Caki2 (cell line): ENCODE measurements at places on chromosomes 3 and 15.
A peak's percentile ranks its signal among the peaks of the same experiment; 100 is the strongest.

DNA sequence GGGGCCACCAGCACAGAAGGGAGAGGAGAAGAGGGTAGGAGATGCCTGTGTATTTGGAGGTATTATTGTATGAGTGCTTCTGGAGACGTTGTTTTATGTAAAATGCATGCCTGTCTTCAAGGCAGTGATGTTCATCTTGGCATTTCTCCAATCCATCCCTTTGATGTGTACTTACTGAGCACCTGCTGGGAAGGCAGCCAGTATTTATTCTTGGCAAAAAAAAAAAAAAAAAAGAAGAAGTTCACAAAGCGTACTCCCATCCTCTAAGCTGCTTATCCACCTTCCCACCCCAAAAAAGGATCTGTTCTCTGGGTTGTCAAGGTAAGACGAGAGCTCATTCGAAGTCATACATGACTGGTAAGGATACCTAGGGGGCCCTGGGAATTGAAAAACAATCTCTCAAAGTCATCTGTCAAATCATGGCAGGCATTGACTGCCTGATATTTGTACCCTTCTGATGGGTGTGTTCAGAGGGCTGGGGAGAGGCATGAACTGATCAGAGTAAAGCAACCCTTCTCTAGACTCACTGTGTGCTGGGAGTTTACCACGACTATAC is 30.0 kb upstream of the SLC6A1 start:
- no peak for DNase-seq

DNA sequence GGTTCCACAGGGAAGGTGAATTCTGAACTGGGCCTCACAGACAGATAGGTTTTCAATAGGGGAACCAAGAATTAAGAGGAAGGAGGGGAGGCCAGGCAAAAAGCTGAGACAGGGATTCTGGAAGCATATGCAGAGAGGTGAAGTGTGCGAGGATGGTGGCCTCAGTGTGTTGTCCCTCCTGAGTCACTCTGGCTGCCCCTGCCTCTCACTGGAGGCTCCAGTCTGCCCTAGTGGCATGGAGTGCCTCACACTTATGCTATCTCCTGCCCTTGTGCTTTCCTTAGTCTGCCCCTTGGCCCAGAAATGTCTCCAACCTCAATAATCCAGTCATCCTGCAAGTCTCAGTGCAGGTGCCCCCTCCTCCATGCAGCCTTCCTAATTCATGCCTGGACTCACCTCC is 32.2 kb upstream of the RBP1 start:
- DNase-seq, result no peak

- peak; percentile 28 for DNase-seq
These were observed 18.3 kb upstream of the SEMA3F start for GRCh38 chr3:50136714-50137405.

DNA sequence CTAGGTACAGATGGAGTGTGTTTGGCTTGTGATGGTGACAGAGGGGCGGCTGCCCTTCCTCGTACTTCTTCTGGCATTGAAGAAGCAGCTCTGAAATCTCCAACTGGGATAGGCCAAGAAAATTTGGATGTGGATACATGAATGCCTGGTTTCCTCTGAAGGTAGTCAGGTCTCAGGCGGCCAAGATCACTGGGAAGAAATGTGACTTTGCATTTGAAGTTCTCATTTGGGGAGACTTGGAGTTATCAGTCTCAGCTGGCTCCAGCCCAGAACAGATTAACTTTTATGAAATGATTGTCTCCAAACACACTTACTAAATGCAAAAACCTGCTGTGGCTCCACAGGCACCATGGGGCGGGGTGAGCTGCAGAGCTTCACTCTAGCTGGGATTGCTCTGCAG is 215.9 kb downstream of the THSD4 start:
- DNase-seq, result no peak

DNA sequence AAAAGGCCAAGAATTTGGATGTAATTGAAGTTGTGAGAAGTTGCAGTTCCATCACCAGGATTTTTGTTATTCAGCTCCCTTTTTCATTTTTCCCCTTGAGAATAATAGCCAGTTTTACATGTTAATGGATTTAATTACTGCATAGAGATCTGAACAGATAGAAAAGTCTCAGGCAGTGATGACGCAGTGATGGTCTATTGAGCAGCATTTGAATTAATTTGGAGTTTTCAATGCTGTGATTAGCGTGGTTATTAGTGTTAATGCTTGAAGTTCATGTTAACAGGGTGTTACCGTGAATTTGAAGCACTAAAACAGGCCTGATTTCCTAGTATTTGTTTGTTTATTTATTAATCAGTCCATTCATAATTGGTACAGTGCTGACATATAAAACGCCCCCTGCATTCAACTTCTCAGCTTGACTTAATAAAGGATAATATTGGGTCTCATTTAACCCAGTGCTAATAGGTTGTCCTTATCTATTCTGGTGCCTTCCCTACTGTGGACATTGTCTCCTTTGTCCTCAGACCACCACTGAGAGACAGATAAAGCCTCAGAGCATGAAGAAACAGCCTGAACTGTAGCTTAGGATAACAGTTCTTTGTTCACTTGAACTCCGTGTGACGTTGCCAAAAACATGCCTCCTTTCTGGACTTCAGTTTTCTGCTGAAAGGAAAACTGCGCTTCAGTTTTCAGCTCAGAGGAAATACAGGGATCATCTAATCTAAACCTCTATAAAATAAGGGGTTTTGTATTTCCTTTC is 82.4 kb downstream of the RTP4 start:
- DNase-seq, result no peak

DNA sequence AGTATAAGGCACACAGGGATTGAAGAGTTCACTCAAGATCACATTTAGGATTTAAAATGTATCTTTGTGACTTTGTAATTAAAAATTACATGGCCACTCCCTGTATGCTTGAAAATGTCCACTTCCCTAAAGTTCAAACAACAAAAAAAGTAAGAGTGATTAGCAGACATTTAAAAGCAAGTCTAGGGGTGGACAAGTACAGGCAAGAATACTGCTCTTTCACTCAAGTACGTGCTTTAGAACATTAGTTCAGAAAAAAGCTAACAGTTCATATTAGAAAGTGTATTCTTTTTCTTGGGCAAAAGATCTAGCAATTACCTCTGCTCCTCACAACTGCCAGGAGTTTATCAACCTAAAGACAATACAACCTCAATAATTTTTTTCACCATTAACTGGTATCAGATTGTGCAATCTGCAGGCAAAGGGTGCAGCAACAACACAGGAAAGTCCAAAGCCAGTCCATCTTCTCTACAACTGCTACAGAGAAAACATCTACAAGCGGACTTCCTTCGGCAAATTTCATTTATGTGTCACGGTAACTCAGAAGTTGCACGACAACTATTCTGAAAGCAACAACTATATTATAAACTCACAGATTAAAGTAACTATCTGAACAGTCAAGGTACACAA is 18.1 kb downstream of the CHSY1 start:
- no peak for DNase-seq

GRCh38 chr3:177349384-177349783 is 152.1 kb upstream of the TBL1XR1 start:
- no peak for DNase-seq

- no peak for DNase-seq
These were observed 2.7 kb upstream of the DMXL2 start for GRCh38 chr15:51625236-51625635.

GRCh38 chr15:89307046-89307587 is 27.5 kb downstream of the POLG start:
- peak; percentile 45 for DNase-seq

- no peak for DNase-seq
These were observed 267.2 kb downstream of the MFSD1 start for GRCh38 chr3:159069091-159069490.

DNA sequence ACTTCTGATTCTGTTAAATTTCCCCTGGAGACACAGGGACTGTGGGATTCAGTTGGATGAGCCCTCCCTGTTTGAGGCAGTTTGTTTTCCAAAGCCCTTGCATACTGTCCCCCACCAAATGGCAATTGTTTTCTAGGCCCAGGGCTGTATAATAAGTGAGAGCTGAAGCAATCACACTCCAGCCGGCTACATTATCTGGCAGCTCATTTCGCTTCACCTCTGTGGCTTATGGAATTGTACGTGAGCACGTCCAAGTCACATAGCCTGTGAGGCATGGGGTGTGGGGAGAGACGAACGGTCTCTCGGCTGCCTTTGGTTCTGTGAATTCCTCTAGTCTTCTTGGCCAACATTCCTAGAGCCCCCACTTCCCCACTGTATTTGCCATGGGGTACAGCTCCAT is 10.7 kb downstream of the RBP2 start:
- no peak for DNase-seq

DNA sequence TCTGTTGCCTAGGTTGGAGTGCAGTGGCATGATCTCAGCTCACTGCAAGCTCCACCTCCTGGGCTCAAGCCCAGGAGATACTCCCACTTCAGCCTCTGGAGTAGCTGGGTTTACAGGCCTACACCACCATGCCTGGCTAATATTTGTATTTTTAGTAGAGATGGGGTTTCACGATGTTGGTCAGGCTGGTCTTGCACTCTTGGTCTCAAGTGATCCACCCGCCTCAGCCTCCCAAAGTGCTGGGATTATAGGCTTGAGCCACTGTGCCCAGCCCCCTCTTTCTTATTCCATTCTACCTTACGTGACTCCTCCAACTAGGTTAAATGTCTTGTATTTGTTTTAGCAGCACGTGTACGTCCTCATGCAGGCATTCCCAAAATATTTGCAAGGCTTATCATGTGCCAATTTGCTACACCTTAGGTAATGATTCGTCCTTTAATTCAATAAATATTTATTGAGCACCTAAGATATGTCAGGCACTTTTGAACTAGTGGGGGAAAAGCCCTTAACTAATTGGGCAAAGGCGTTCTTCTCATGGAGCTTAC is 14.9 kb upstream of the MAGI1 start:
- DNase-seq, result no peak

- no peak for DNase-seq
These were observed 88.5 kb downstream of the XXYLT1 start for GRCh38 chr3:195182470-195182795.

DNA sequence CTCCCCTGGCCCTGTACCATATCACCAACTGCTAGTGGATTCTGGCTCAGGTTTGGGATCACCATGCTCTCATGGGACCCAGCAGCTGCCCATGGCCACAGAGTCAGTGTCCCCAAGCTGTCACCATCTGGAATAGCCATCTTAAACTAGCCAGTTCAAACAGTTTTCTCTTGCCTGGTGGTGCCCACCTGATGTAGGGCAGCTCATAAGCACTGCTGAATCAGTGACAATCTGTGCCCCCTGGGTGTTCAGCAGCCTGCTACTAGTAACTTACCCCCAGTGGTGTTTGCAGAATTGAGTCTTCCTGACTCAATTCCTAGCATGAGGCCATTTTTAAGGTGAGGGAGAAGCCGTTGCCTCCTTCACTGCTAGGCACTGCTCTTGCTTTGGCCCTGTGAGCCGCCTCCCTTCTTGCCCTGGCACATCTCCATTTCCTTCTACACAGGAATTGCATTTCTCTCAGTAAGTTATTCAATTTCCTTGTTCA is 7.9 kb downstream of the RPSA start:
- no peak for DNase-seq

DNA sequence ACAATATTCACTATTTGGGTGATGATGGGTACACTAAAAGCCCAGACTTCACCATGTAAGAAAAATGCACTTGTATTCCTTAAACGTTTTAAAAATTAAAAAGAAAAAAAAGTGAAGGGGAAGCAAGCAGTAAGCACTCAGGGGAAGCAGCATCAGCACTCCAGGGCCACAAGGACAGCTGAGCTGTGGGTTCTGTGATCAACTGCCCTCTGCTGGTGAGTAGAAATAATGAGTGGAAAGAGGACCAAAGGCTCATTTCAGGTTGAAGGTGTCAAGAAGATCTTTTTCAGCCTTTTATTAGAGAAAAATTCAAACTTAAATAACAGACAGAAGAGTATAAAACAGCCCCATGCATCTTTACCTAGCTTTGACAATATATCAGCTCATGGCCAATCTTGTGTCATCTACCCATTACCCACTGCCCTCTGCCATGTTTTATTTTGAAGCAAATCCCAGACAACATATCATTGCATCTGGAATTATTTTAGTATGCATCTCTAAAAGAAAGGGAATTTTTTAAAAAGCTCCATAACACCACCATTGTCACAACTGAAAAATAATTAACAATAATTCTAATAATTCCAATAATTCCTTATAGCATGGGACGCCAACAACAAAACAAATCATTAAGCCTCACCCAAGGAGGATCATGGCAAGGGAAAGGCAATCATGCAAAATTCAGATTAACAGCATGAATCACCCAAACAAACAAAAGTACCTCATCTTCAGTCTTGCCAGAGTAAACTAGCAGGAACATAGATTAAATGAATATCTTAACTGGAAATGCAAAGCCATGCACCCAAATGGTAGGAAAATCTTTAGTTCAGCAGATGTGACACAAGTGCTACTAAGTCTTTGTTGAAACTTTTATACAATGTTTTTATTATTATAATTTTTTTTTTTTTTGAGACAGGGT is 42.5 kb downstream of the TAMM41 start:
- DNase-seq, result peak; percentile 29
